ENCODE measurements at places on chromosomes 5 and 9.

- no peak for DNase-seq
Observed at GRCh38 chr5:35365758-35366157, 135.5 kb upstream of the PRLR start.

DNA sequence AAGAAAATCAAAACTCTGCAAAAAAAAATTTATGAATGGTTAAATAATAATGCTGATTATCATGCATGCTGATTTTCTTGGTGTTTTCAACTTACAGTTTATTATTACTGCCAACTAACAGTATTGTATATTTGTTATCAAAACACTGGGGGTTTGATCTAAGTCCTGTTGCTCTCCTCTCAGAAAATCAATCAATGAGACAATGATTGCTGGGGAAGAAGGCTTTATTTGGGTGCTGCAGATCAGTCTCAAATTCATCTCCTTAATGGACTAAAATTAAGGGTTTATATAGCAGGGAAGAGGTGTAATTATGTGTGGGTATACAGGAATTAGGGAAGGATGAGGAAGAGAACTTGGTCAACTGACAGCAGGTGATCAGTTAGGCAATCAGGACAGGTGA, 565.5 kb upstream of the CDH6 start:
- DNase-seq = no peak

GRCh38 chr5:1442222-1443145, 2.8 kb downstream of the SLC6A3 start:
- DNase-seq = no peak

- no peak for DNase-seq
Observed at GRCh38 chr9:4614627-4615026, 47.5 kb upstream of the PLPP6 start.

- no peak for DNase-seq
Observed at GRCh38 chr9:16029046-16029615, 476.3 kb downstream of the CCDC171 start.

- DNase-seq = no peak
Observed at GRCh38 chr5:81021486-81021885, 61.3 kb downstream of the RASGRF2 start.

GRCh38 chr5:82387819-82388166, 109.6 kb upstream of the RPS23 start:
- DNase-seq = no peak

DNA sequence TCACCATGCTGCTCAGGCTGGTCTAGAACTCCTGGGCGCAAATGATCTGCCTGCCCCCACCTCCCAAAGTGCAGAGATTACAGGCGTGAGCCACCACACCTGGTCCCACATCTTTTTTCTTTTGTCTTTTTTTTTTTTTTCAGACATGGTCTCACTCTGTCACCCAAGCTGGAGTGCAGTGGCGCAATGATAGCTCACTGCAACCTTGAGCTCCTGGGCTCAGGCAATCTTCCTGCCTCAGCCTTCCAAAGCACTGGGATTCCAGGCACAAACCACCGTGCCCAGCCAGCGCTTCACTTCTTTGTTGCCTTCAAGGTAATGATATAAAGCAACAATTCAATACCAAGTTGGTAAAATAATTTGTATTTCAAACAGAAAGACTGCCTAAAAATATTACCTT, 78.8 kb downstream of the USP20 start:
- DNase-seq = no peak

DNA sequence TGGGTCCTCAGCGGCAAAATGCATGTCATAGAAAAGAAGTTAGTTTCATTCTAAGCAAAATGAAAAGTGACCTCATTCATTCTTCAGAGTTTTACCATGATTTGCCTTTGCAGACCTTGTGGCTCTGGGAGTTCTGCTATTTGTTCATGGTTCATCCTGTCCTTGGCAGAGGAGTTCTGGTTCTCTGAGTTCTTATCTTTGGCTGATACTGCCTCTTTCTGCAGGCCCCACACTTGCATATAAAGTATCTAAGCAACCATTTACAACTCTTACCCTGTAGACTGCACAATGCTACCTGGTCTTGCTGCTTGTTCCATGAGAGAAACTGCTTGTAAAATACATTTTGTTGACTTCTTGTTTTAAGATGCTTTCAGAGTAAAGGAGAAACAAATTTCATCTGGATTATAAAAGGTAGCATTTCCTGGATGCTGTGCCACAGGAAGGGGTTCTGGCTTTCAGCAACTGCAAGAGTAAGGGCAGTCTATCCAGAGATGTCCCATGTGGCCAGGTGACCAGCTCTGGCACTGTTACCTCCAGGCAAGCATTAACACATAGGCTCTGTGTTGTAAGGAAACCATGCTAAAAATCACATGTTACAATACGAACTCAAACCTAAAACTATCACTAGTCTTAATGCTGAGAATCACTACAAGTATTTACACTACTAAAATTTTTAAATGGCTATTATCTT, 513.2 kb downstream of the SPOCK1 start:
- DNase-seq = no peak

DNA sequence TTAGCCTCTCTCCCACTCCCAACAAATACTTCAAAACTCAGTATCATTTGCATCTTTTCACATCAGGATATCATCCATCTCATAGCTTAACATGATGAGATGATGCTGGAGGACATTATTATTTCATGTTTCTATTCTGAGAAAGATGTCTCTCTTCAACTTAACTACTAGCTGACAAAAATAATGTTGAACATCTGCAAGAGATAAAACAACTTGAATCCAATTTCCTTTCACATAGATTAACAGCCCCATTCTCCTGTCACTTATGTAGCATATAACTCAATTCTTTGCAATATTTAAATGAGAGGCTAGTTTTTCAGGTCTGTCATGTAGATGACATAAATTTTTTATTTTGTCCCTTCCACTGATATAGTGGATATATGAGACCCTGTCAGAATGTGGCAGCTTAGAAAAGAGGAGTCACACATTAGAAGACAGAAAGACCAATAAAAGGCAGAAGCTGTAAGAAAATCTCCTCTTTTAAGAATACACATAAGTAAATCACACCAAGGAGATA, 239.2 kb upstream of the KIF2A start:
- no peak for DNase-seq

GRCh38 chr9:34566322-34566721, 23.2 kb downstream of the CNTFR start:
- peak; percentile 5 for DNase-seq

- DNase-seq = no peak
Observed at GRCh38 chr5:128258372-128258771, 174.8 kb downstream of the SLC12A2 start.

DNA sequence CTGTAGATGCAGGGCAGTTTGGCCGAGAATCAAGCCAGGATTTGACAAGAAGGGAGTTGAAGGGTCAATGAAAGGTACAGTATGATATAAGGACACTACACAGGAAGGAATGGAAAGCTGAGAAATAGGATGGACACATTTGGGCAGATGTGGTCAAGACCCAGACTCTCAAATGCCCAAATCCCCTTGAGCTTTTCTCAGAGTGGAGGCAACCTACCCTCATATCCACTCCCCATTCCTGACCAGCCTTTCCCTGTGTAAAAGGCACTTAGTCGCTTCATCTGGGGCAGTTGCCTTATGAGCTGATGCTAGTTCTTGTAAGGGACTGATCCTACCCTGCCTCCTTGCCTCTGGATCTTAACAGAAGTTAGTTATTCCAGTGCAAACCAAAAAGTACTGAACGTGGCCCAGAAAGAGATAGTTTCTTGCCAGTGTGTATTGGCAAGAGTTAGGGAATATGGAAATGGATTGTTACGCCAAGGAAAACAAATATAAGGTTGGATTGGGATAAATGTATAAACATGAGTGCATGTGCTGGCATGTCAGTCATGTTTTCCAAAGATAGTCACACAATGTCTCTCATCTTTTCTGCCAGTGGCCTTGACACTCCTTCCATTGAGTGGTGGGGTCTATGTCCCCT, 4.1 kb upstream of the MCCC2 start:
- no peak for DNase-seq

- DNase-seq = no peak
Observed at GRCh38 chr5:14120176-14120575, 23.0 kb upstream of the TRIO start.

GRCh38 chr5:96957254-96958049, 21.6 kb downstream of the LNPEP start:
- no peak for DNase-seq

- no peak for DNase-seq
Observed at GRCh38 chr9:132583584-132584304, 1.3 kb downstream of the BARHL1 start.

- DNase-seq = no peak
Observed at GRCh38 chr5:53438486-53439472, 41.6 kb upstream of the FST start.

DNA sequence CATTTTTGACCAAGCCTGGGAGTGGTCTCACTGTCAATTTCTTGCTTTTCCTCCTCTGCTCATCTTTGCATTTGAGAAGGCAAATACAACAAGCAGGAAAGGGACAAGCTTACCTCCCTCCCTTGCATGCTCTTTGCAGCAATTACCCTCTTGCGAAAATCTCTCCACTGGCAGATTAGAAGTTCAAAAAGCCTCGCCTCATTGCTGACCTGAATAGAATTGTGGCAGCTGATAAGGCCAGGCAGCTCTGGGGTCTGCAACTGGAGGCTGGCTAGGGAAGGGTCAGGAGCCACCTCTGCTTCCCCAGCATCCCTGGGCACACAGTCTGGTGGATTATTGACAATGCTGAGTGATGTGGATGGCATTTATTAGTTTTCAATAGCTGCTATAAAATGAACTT, 362.3 kb upstream of the KIF2A start:
- DNase-seq = no peak

GRCh38 chr5:176410486-176411180, 5.7 kb downstream of the CLTB start:
- no peak for DNase-seq

- no peak for DNase-seq
Observed at GRCh38 chr5:177547736-177548135, 6.6 kb downstream of the FAM193B start.

DNA sequence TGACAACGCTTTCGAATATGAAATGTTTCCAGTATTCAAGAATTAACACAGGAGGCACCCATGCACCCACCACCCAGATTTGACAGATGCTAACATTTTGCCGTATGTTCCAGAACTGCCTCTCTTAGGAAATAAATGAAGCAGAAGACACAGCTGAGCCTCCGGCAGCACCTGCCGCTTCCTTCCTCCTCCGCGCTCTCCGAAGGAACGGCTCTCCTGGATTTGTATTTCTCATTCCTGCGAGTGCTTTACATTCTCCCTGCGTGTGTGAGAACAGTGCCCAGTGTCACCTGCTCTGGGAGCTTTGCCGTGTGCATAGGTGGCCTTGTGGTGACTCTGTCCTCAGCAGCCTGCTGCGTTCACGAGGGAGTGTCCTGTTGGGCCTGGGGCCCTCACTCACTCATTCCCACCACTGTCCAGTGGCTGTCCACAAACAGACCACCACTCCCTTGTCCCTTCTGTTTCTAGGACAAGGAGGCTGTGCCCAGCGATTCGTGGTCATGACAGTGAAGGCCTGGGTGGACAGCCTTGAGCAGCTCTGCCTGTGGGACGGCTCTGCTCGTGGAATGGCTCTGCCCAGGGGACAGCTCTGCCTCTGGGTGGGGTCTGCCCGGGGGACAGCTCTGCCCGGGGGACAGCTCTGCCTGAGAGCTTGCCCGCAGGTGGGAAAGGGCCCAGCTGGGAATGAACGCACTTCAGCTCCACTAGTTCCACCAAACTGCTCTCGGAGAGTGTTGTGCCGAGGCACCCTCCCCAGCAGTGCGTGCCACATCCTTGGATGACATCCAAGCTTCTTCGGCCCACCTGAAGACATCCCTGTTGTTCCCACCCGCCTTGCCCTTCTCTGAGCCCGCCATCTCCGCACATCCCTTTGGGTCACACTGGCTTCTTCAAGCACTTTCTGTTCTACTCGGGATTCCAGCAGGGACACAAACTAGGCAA, 170.5 kb upstream of the PPP1R26 start:
- DNase-seq = no peak

GRCh38 chr5:169099801-169100734, 200.9 kb downstream of the SLIT3 start:
- no peak for DNase-seq

DNA sequence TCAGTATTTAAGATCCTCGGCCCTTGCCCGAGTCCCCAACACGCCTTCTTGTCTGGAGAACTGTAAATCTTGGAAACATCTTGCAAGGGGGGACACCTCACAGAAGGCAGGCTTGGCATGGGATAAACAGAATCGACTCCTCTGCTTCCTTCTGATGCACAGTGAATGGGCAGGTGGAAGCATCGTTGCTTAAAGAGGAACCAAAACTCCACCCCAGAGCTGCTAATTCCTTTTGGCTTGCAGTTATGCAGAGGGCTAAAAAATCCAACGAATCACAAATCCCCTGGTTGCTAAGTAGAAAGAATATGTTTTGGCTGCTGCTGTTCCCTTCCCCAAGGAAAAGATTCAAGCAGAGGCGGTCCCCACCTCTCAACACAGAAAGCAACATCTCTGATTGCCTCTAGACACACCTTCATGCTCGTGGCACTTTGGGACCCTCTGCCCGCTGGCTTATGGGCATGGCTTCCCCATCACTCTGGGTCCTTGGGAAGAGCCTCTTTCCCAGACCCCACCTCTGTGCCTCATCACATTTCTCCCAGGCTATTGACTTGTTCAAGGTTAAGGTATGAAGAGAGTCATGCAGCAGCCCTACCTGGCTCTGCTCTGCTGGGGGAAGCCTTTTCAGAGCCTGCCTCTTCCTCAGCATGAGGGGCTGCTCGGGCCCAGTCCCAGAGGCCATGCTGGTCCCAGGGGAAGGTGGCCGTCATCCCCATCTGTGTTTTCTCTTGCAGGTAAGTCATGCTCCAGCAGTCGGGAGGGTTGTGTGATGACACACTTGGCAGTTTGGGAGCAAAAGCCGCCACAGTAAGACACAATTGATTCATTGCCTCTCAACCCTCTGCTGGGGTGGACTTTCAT, 137.1 kb downstream of the KCNIP1 start:
- DNase-seq = no peak

GRCh38 chr9:12783767-12784460, 9.1 kb downstream of the LURAP1L start:
- no peak for DNase-seq

GRCh38 chr5:75387806-75388205, 50.8 kb downstream of the HMGCR start:
- no peak for DNase-seq

DNA sequence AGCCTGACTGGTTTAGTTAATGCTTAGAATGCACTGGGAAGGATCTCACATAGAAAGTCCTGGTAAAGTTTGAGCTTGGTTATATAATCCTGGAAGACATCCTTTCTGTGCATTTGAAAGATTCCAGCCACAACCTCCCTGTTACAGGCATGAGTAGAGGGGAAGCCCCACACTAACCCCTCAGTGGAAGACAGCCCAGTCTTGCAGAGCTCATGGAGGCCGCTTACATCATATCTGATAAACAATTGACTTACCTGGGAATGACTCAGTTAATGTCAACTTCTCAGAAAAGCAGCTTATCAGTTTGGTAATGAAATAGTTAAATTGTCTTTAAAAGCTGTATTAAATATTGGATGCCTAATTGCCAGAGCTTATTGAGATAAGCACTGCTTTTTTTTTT, 28.1 kb upstream of the PDE8B start:
- DNase-seq = no peak

- DNase-seq = no peak
Observed at GRCh38 chr9:70551396-70551795, 136.9 kb upstream of the KLF9 start.

GRCh38 chr5:96931605-96932004, 4.3 kb upstream of the LNPEP start:
- no peak for DNase-seq
